ENCODE measurements at places on chromosomes 3 and 15.

GRCh38 chr3:49807431-49808114 is 4.5 kb downstream of the INKA1 start:
- no peak for DNase-seq

DNA sequence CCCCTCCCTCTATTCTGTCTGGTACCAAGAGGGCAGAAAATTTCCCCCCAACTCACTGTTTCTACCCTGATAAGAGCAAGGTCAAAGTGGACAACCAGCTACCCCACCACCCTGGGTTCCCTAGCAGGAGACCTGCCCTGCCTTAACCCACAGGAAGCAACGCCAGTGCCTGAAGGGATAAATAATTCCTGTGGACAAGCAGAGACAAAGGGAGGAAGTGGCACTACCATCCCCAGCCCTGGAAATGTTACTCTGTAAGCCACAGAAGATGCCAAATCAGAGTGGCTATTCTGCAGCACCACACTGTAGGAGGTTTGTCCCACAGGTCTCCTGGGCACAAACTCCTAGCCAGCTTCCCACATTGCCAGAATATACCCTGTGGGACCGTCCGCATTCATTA is 80.1 kb downstream of the DNAH12 start:
- no peak for DNase-seq

- DNase-seq = no peak
These were observed 291.0 kb upstream of the CHRM5 start for GRCh38 chr15:33677238-33677830.

DNA sequence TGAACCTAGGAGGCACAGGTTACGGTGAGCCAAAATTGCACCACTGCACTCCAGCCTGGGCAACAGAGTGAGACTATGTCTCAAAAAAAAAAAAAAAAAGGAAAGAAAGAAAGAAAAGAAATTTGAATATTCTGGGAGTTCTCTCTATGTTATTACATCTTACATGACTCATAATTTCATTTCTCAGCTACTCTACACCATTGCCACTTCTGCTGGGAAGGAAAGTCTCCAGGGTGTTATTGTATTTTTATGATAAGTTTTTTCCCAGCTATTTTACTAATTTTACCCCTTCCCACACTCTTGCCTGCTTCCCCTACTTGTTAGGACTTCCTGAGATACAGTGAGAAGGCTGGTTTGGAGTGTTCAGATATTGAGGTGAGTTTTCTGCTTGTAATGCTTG is 69.7 kb upstream of the UMPS start:
- DNase-seq = no peak

DNA sequence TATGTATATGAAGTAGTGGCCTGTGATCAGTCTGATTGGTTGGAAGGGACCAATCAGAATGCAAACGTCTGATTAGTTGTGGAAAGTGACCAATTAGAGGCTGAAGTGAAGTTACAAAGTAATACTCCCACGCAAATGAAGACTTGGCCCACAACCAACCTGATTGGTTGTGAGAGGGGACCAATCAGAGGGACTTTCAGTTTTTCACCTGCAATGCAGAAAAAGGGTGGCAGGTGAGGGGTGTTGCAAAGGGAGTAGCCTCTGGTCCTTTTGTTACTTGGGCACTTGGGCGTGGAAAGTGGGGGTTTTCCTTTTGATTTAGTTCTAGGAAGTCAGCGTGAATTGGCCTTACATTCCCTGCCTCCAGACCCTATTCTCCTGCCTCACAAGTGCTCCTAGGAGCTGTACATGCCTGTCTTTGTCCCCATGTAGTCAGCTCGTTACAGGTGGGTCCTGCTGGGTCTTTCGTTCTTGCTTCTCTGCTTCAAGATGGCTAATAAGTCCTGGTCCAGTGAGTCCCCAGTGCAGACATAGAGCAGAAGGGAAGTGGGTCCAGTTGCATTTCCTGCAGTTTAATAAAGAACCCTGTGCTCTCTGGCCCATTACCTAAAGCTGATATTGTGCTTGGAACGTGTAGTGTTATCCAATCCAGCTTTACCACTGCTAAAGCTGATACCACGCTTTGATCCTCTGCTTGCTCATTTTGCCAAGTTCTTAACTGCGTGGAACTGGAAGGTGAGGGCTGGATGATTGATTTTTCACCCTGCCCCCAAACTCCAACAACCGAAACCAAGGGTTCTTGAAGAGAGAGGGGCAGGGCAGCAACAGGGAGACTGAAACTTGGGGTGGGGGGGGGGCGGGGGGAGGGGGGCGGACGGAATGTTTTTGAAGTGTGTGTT is 46.0 kb upstream of the CD47 start:
- DNase-seq = no peak

DNA sequence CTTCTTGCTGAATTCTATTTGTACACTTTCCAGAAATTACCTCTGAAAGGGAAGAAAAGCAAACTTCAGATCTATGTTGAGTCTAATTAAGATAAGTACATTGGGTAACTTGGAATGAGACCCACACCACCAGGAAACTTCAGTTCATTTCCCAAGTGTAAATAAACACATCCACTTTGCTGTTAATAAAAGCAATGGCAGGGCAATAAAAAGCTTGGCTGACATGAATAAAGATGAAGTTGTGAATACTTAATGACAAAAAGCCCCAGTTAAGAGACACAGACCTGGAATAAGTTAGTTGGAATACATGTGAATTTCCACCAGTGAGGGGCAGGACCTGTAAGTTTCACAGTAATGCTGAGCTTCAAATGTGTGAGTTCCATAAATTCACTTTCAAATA is 83.3 kb downstream of the MEX3B start:
- no peak for DNase-seq

GRCh38 chr15:62492900-62493299 is 327.8 kb upstream of the C2CD4B start:
- DNase-seq = no peak

DNA sequence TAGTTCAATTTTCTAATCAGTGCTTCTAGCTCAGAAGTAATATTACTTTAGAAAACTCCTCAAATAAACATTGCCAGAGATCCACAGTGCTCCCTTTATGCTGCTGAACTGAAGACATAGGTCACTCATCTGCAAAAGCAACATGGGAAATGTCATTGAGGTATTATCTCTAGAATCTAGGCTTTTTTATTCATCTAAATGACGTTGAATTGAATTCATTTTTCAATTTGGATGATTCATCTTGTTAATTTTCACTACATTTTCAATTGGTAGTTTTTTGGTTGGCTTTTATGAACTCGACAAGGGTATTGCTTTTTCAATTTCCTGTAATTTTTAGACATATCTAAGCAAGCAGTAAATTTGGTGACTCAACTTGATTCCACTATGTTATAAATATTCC is 275.4 kb downstream of the NFKBIZ start:
- no peak for DNase-seq

DNA sequence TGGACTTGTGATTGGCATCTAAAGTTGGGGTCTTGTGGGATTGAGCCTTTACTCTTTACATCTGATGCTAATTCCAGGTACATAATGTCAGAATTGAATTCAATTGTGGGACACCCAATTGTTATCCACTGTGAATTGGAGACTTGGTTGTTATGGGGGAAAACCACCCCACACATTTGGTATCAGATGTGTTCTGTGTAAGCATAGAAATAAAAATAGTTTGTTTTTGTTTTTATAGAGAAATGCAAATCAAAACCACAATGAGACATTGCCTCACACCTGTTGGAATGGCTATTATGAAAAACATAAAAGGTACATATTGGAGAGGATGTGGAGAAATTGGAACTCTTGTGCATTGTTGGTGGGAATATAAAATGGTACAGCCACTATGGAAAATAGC is 58.5 kb downstream of the CPA3 start:
- DNase-seq = no peak

GRCh38 chr15:66180531-66181097 is 72.9 kb downstream of the MEGF11 start:
- DNase-seq = no peak

DNA sequence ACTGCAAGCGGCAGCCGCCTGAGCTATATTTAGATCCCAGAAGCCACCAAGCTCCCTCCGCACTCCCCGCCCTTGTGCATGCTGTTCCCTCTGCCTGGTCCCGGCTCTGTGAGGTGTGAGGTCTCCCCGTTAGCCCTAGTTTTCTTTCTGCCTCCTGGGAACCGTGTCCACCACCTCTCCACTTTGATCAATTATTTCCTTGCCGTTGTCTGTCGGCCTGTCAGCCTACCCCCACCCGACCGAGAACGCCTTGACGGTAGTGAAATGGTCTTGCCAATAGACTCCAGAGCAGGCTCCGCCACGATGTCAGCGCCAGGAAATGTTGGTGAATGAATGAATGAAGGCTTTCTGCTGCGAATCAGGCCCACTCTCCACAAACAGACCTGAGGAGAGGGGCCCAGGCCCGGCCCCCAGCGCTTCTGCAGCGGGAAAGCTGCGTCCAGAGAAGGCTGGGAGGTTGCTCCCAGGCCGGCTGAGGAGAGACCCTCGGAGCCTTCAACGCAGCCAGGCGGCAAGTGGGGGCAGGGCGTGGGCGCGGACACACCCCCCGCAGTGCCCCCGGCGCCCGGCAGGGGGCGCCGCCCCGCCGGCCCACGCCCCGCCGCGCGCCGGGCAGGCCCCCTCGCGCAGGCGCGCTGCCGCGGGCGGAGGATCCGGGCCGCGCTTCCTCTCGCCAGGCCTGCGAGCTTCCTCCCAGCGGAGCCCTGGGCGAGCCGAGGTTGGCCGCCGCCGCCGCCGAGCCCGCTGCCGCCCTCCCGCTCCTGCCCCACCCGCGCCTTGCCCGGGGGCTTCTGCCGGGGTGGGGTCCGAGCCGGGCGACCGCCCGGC is at the start of gene CSK:
Gene CSK (plus strand): TSS at position 650 of the 828 bp plus-strand sequence. CDS start 16,218 bp downstream, outside the sequence.
- DNase-seq = no peak
